ENCODE measurements at places on chromosomes 2 and 18. TPM values are rescaled to one million over a fixed set of nuclear protein-coding genes. Genes with fewer than 3 reads are reported as not detected.

DSG1 gene
- polyA plus RNA-seq = not detected

TNFAIP6 gene
- not detected for polyA plus RNA-seq

REG3G gene
- not detected for polyA plus RNA-seq

ITGB6 gene
- polyA plus RNA-seq = 0.05 TPM

KLHL41 gene
- polyA plus RNA-seq = 0.08 TPM

RAB1A gene
- 87.9 TPM for polyA plus RNA-seq

EMX1 gene
- polyA plus RNA-seq = not detected

GREB1 gene
- polyA plus RNA-seq = 0.19 TPM

PARD6G gene
- 1.5 TPM for polyA plus RNA-seq

APCDD1 gene
- polyA plus RNA-seq = 1.5 TPM

UGT1A3 gene
- polyA plus RNA-seq = not detected

SULT1C4 gene
- polyA plus RNA-seq = 17.2 TPM

CHRNA1 gene
- 30.8 TPM for polyA plus RNA-seq

RPRM gene
- not detected for polyA plus RNA-seq

CYP26B1 gene
- polyA plus RNA-seq = 0.06 TPM

TSPYL6 gene
- not detected for polyA plus RNA-seq

SERPINB10 gene
- not detected for polyA plus RNA-seq

ST6GAL2 gene
- polyA plus RNA-seq = not detected

DPYSL5 gene
- polyA plus RNA-seq = not detected

DUSP2 gene
- polyA plus RNA-seq = 0.35 TPM

FAM161A gene
- polyA plus RNA-seq = 0.81 TPM

HOXD13 gene
- not detected for polyA plus RNA-seq

CHMP1B gene
- polyA plus RNA-seq = 17.4 TPM

ITPRIPL1 gene
- 2.6 TPM for polyA plus RNA-seq

ALK gene
- polyA plus RNA-seq = not detected

GAREM1 gene
- polyA plus RNA-seq = 0.69 TPM

ZNG1B gene
- 8.0 TPM for polyA plus RNA-seq

SCN3A gene
- not detected for polyA plus RNA-seq

GAD1 gene
- polyA plus RNA-seq = 0.64 TPM

ALLC gene
- not detected for polyA plus RNA-seq

PLB1 gene
- polyA plus RNA-seq = 0.75 TPM

MAP3K19 gene
- polyA plus RNA-seq = not detected

FTCDNL1 gene
- 0.19 TPM for polyA plus RNA-seq

CD226 gene
- polyA plus RNA-seq = not detected

FOXD4L1 gene
- 0.06 TPM for polyA plus RNA-seq

QPCT gene
- 17.2 TPM for polyA plus RNA-seq
